ENCODE measurements at places on chromosomes 6 and 20.
A peak's percentile ranks its signal among the peaks of the same experiment; 100 is the strongest.

DNA sequence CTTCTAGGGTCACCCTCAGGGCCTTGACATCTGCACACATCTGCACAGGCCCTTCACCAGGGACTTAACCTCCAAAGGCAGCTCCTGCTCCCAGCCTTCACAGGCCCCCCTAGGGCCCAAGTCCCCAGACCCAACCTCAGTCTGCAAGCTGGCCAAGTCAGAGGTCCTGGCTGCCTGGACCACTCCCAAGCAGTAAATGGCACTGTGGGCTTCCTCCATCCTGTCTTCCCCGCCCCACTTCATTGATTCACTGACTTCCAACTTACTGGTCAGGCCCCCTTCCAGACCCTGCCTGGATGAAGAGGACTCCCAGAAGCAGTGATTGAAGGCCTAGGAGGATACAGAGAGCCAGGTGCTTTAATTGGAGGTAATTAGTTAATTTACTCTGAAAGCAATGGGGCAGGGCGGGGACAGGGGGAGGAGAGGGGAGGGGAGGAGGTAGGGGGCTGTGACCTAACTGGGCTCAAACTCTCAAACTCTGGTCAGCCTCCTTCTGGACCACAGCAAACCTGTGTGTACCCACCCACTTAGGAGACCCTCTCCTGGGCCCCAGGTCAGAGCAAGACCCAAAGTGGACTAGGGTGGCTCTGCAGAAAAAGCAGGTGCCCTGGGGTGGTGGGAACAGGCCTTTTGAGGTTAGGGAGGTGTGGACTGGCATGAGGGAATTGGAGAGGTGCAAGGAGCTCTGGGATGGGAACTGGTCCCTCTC, 51.5 kb downstream of the MRPL14 start:
- DNase-seq, result no peak

GRCh38 chr6:98832284-98833056, 1.9 kb upstream of the POU3F2 start:
- no peak for DNase-seq

DNA sequence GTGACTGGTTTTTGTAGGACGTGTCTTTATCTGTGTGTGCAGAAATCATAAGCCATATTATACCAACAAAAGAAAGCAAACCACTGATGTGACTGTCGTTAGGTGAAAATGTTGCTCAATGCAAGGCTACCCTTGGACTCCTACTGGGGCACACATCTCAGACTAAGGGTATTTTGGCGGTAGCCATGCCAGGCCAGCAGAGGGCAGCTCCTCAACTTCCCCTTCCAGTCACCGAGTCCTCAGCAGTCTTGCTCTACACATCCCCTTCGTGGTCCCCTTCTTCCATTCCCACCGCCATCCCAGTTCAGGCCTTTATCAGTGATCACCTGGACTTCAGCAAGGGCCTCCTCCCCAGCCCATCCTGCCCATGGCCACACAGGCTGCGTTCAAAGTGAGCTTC, 113.7 kb upstream of the GGTLC1 start:
- DNase-seq, result peak; percentile 24

GRCh38 chr6:90940812-90941481, 354.1 kb upstream of the MAP3K7 start:
- peak; percentile 66 for DNase-seq

DNA sequence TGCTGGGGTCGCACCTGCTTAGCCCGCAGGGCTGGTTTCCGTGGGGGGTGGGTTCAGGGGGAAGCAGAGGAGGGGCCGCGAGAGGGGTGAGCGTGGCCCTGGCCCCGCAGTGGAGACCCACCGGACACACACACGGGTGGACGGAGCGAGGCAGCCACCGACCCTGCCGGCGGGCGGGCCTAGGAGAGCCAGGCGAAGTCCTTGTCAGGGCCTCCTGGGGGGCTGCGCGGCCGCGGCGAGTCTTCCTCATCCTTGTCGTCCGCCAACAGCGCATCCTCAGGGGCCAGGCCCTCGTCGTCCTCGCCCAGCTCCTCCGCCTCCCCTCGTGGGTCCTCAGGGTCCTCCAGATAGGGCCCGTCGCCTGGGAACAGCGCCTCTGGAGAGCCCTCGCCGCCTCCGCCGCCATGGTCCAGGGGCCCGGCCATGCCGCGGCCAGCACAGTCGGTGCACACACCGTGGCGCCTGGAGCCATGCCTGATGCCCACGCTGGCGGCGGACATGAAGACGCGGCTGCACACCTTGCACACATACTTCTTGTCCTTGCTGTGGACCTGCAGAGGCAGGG, 7.3 kb downstream of the SLC2A4RG start:
- no peak for DNase-seq

DNA sequence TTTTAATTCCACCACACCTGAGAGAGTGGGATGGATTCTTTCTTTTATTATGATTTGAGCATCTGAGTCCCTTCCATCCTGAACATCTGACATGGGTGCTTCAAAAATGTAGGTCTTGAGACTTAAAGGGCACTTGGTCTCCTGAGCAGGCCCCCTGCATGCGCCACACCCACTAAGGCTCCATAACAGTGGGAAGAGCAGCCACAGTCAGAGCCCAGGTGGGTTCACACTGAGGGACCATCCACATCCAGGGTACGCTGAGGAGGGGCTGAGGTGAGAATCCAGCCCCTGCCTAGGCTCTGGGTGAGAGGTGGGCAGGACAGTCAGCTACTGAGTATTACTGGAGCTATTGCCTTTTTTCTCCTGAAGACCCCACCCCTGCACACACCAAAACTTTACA, 42.7 kb downstream of the HLA-A start:
- DNase-seq, result no peak

DNA sequence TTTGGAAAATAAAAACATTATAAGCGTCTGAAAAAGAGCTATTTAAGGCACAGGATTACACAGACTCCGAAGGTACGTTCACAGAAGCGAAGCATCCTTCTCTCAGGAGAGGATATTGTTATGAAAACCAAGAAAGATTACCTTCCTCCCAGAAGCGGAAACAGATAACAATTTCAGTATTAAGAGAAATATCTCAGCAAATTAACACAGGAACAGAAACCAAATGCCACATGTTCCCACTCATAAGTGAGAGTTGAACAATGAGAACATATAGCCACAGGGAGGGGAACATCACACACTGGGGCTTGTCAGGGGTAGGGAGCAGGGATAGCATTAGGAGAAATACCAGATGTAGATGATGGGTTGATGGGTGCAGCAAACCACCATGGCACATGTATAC, 109.7 kb downstream of the CDK19 start:
- DNase-seq, result no peak

DNA sequence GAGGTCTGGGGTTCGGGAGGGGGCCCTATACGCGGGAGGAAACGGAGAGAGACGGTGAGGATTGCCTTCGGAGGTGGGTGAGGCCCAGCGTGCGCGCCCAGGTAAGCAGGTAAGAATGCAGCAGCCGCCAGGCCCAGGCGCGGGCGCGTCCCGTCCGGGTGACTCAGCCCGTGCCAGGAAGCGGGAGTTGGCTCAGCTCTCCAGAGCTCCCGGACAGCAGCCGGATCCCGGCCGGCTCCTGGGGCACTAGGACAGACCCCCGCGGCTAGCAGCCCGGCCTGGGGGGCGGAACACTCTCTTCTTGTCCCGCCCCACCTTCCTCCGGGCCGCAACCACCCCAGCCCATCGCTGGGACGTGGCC, 1.5 kb upstream of the MDFI start:
- DNase-seq, result no peak

Measured in activated CD4-positive, alpha-beta T cell treated with anti-CD3 and anti-CD28 coated beads, Interleukin-2, amount 50 U/mL, for 16 hours (primary cell).